ENCODE measurements at places on chromosomes 1 and 21. TPM values are rescaled to one million over a fixed set of nuclear protein-coding genes. Genes with fewer than 3 reads are reported as not detected.

DNA sequence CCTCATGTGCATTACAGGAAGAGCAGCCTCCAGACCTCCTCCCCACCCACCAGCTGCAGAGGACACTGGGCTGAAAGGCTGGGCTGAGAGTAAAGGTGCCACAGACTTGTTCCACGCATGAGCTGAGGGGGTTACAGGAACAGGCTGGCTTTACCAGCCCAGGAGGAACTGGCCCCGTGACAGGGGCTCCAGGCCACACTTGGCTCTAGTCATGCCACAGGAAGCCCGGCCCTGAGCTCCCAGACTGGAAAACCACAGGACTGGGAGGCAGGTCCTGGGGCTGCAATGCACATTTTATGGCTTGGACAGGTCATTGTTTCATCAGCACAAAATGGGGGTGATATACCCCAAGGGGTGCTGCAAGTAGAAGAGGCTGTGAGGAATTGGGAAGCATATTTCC lies 35.6 kb downstream of the GPA33 start:
- no peak for DNase-seq

- DNase-seq = no peak
Observed at GRCh38 chr1:206714331-206715058, 29.8 kb downstream of the MAPKAPK2 start.

DNA sequence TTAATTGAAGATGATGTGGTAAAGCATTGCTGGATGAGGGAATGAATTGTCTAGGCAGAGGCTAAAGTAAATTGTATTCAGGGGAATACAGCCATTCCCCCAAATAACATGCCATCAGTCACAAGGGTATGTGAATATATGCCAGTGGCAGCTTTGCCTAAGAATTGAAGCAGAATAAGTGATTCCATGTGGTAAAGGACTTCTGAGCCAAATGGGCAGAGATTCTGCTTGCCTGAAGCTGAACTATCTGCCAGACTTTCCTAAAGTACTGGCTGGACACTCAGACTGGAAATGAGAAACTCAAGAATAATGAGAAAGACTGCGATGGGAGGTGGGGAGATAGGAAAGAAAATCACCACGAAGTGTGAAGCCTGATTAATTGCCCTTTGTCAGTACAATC lies 2.4 kb downstream of the LIX1L start:
- DNase-seq = no peak

DNA sequence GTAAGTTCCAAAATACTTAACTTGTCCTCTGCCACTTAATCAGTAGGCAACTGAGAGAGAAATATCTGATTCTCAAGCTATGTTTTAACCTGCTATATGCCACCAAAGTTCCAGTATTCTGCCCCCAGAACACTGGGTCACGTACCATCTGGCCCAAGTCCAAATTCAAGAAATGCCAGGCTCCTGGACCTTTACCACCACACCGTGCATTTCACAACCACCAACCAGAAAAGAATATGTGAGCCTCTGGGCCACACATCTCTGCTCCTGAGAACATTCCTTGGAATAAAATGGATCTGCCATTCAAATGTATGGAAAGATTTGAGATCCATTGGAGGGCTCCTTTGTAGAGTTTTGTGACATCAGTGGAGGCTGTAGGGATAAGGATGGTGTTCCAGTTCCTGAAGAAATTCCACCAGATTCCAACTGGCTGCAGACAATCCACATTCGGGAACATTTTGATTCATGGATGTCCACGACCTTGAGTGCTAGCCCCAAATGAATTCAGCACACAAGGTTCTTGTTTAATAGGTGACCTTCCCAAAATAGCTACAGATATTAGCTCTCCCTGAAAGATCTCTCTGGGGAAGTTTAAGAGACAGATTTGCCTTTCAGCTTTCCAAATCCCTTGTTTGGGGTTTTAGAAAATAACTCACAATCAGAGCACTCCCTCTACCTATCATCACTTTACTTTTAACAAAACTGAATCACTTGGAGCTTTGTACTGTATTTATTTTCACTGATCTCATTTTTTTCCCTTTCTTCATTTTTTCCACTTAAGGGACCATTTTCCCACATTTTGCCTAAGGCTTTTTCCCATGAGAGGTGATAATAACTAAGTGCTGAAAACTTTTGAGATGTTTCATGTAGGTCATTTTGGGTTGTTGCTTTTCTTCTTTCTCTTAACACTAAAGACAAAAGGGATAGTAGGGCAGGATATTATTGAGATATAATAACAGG lies 128.4 kb upstream of the ZC3H11B start:
- DNase-seq = no peak

IFI16 gene
- 79.9 TPM for polyA plus RNA-seq

RBP7 gene
- 1.2 TPM for polyA plus RNA-seq

C1orf174 gene
- polyA plus RNA-seq = 26.7 TPM
